Upper lobe of right lung (tissue), 1 donor: ENCODE measurements at places on chromosomes 7 and 10. TPM values are rescaled to one million over a fixed set of nuclear protein-coding genes. Genes with fewer than 3 reads are reported as not detected.
A peak's percentile ranks its signal among the peaks of the same experiment; 100 is the strongest.

DNA sequence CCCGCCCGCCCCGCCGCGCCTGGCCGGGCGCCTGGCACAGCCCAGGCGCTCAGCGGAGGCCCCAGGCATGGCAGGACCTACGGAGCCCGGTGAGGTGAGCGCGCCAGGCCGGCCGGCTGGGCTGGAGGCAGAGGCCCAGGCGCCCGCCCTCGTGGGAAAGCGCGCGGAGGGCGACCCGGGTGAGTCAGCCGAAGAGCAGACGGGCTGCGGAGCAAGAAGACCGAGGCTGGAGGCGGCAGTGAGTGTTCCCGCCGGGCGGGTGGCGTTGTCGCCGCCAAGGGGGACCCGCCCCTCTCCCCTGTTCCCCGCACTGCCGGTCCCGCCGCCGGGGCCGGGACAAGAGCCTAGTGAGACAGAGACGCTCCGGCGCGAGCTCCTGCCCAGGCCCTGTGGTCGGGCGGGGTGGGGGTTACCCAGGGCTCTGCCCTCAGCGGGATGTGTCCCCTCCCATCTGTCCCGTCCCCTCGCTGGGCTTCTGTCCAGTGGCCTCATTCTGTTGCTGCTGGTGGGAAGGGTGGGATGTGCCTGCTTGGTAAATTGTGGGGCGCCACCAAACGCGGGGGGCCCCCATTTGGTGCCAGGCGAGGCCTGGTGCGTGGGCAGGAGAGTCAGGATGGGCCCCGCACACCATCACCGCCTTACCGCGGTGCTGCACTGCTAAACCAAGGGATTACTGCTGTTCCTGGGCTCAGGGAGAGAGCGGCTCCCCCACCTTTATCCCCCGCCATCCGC is 17.0 kb upstream of the NODAL start:
- H3K4me3 ChIP-seq: peak overlapping the region; percentile 41
- H3K4me1 ChIP-seq: peaks cover 18% of the 10 kb centered on the region
- H3K36me3 ChIP-seq: no peaks in the 10 kb centered on the region
- peak; percentile 86 for DNase-seq
- H3K27ac ChIP-seq: peak overlapping the region; percentile 47

DNA sequence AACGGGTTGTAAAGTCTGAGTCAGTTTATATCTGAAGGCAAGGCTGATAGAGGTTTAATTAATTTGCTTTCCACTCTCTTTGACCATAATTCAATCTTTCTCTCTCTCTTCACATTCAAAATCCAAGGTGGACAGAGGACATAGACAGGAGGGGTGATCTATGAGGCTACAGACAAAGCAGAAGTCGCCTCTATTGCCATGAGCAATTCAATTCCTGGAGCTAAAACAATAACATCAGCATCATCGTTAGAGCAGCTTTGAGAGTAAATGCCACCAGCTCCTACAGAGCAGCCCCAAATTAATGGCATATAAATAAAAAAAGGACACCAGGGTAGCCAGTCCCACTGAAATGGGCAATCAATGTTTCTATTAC is 93.2 kb downstream of the DGKI start:
- H3K4me1 ChIP-seq: no peaks in the 10 kb centered on the region
- no peak overlapping the region for H3K4me3 ChIP-seq
- H3K27ac ChIP-seq: no peak overlapping the region
- no peaks in the 10 kb centered on the region for H3K36me3 ChIP-seq

DNA sequence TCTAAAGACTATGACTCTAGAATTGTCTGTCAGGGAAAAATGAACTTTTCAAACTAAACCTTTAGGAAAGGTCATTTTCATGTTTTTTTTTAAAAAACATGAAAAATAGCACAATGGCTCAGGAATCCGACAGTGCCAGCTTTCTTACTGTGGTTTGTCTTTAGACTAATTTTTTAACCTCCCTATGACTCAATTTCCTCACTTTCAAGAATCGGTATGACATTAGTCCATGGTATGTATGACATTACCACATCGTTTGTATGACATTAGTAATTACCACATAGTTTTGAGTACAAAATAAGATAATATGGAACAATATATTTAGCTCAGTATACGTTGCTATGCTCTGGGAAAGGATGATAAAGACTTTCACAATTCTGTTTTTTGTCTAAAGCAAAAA is 383.2 kb downstream of the PTPRN2 start:
- no peak for DNase-seq
- H3K36me3 ChIP-seq: no peaks in the 10 kb centered on the region
- H3K4me3 ChIP-seq: no peak overlapping the region
- no peaks in the 10 kb centered on the region for H3K4me1 ChIP-seq

DNA sequence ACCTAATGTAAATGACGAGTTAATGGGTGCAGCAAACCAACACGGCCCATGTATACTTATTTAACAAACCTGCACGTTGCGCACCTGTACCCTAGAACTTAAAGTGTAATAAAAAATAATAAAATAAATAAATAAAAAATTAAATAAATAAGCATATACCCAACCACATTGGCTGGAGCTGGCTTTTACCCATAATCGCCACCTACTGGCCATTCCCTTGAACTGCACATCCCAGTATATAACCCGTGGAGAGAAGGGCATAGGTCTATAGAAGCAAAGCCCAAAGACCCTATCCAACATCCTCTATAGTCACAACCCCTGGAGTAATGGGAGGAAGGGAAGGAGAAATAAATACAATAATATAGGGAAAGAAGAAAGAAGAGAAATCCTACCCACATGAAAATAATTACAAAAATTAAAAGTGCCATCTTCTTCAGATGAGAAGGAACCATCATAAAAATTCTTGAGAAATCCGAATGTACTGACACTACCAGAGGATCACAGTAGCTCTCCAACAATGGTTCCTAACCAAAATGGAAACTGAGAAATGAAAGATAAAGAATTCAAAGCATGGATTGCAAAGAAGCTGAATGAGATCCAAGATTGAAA is 65.6 kb downstream of the TWIST1 start:
- no peaks in the 10 kb centered on the region for H3K36me3 ChIP-seq
- no peak for DNase-seq
- H3K27me3 ChIP-seq: no peaks in the 10 kb centered on the region
- H3K4me3 ChIP-seq: no peak overlapping the region
- no peak overlapping the region for H3K27ac ChIP-seq

- H3K27me3 ChIP-seq: no peaks in the 10 kb centered on the region
- no peaks in the 10 kb centered on the region for H3K36me3 ChIP-seq
- DNase-seq: no peak
- H3K4me1 ChIP-seq: peaks cover 18% of the 10 kb centered on the region
Measured at GRCh38 chr10:33122014-33122809, 164.2 kb upstream of the ITGB1 start.

DRGX gene
- not detected for total RNA-seq

- H3K36me3 ChIP-seq: no peaks in the 10 kb centered on the region
- no peak overlapping the region for H3K4me3 ChIP-seq
- H3K27ac ChIP-seq: peak overlapping the region; percentile 3
- no peaks in the 10 kb centered on the region for H3K27me3 ChIP-seq
- DNase-seq: no peak
Measured at GRCh38 chr7:114934086-114934485, 12.2 kb downstream of the MDFIC start.

DNA sequence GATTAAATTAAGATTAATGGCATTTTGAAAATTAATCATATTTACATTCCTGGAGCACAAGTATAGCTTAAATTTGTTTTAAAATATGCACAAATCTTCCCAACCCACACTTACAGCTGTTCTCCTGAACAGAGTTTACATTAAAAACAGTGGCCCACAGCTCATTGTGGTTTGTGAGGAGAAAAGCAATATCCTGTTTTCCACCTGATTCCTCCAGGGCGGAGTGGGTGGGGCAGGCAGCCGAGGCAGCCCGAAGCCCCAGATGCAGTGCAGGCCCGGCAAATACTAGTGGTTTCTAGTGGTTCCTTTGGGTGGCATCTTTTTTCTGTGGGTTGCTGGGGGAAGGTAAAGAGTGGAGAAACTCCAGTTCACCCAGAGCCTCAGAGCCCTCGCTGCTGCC is 280.8 kb downstream of the ARHGAP12 start:
- no peak for DNase-seq
- H3K27me3 ChIP-seq: no peaks in the 10 kb centered on the region
- H3K4me3 ChIP-seq: no peak overlapping the region
- H3K27ac ChIP-seq: no peak overlapping the region
